IPS-NIHi11 (cell line): ENCODE measurements at places on chromosomes 6 and 20.

DNA sequence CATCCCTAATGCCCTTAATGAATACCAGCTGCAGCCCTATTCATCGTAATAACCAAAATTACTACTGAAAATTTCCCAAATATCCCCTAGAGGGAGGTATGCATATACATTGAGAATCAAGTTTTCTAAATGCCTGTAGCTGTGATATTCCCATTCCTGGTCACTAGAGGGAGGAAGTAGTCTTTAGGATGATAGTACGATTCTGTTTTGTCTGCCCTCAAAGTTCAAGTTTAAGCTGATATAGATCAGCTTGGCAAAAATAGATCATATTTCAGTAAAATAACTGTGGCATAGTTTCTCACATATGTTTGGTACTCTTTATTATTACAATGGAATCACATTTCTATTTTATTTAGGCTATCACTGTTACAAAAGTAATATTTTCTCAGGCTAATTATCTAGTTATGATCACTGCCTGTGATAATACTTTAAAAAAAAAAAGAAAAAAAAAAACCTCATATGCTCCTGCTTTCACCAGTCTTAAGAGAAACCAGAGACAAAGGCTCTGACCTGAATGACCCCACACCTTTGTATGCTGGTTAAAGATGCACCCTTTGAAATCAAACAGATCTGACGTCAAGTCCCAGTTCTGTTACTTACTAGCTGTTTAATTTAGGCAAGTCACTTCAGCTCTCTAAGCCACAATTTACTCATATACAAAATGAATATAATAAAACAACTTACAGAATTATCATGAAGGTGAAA, 11.0 kb downstream of the TSPYL1 start:
- DNase-seq: peak; percentile 58

DNA sequence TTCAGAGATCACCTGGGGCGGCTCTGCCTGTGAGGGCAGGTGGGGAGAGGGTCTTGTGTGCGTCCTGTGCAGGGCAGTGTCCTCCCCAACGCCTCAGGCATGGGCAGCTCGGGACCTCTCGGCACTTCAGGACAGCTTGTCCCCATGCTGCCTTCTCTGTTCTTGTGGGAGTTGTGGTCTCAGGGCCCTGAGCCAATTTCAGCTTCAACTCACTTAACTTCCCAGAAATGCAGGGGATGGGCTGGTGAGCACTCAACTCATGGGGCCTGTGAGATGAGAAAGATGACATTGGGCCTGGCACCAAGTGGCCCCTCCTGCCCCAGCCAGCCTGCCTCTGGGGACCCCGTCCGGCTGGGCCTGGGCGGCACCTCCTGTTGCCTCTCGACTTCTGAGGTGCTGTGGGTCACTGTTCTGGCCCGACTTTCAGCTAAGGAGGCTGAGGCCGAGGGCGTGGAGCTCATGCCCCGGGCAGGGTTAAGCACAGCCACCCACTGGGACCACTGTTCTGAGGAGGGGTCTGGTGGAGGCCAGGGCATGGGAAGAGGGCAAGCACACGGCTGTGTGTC, 6.7 kb downstream of the RGS19 start:
- DNase-seq: no peak

DNA sequence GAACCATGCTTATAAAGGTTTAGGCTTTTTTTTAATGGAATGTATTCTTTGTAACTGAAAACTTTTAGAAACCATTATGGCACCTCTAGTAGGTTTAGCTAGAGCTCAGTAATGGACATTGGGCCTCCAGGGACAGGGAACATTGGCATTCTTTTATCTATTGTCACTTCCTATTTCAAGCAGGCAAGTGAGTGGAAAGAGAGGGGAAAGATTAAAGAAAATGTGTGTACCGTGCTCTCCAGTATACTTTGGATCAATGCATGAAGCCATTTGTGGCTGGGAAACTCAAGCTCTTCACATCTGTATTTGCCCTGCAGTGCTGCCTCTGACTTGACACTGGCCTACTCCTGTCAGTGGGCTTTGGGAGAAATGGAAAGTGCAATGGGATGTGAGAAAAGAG, 18.6 kb downstream of the RBM24 start:
- no peak for DNase-seq

GRCh38 chr20:856361-856775, 22.9 kb downstream of the FAM110A start:
- DNase-seq: peak; percentile 46

DNA sequence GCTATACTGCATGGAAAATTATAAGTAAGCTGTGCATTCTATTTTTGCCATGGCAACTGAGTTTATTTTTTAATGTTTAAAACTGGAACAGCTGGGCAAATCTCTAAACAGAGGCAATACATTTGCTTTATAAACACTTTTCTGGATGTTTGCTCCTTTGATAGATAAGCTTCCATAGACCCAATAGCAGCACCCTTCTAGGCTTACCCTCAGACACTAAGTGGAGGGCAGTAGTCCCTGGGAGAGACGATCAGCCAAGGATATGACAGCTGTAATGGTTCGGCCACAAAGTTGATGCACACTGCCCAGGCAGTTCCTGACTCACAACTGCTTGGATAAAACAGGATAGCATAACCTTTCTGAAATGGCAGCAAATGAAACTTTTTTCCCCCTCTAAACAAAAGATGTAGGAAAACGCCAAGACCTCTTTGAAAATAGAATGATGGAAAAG, 8.5 kb upstream of the MRPS10 start:
- DNase-seq: no peak

DNA sequence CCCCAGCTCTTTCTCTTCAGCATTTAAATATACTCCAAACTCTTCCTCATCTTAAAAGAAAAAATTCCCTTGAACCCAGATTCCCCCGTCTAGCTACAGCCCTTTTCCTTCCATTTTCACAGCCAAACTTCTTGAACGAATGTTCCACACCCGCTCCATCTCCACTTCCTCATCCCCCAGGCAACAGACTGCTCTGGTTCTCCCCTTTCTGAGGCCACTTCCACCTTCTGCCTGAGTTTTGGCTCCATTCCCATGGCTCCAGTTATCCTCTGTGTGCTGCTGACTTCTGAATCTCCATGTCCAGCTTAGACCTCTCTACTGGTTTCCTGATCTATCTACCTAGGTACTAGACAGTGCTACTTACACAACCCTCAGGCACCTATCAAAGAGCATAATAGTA, 106.4 kb downstream of the RALGAPA2 start:
- DNase-seq: no peak
